Neural progenitor cell (in vitro differentiated cells): ENCODE measurements at places on chromosomes 2 and 18. TPM values are rescaled to one million over a fixed set of nuclear protein-coding genes. Genes with fewer than 3 reads are reported as not detected.

DNA sequence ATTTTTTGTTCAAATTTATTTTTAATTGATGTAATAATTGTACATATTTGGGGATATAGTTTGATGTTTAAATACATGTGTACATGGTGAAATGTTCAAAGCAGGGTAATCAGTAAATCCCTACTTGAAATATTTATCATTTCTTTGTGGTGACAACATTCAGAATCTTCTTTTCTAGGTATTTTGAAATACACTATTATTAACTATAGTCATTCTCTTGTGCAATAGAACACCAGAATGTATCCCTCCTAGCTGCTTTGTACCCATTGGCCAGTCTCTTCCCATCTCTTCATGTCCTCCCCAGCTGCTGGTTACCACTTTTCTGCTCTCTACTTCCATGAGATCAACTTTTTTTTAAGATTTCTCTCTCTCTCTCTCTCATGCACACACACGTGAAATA is 126.5 kb downstream of the ZNF407 start:
- no peaks in the 10 kb centered on the region for H3K4me1 ChIP-seq
- H3K4me3 ChIP-seq, result no peak overlapping the region
- no peaks in the 10 kb centered on the region for H3K36me3 ChIP-seq
- no peaks in the 10 kb centered on the region for H3K27me3 ChIP-seq

SLC25A12 gene
- 1.4 and 2.3 TPM in 2 replicates for total RNA-seq

LONRF2 gene
- total RNA-seq, result 0.34 and 0.37 TPM in 2 replicates

DNA sequence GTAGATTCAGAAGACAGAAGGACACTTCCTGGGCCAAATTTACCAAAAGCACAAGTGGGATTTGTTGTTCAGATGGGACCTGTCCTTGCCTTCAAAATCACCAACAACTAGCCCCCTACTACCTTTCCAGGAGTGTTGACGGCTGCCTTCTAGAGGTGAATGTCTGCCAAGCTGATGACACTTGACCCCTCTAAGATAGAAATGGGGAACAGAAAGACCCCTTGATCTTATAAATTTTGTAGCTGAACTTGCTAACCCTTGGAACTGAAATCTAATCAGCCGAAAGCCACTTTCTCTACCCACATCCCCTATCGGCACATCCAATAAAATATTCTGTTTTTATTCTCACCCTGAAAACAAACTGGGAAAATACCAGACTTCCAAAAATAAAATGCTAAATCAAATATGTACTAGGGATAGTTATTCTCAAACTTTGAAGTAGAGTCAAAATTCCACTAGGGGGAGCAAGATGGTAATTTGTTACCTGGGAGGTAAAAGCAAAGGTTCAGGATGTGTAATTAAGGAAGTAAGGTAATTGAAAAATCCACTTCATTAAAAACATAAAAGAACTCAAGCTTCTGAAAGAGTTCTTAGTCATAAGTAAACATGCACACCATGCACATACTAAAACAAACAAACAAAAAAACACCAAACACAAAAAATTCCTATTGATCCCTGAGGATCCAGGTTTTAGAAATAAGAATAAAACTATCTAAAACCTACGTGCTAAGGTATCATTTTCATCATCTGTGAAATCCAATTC is 119.2 kb downstream of the ANKRD44 start:
- no peak overlapping the region for H3K27ac ChIP-seq
- no peaks in the 10 kb centered on the region for H3K27me3 ChIP-seq
- peaks cover 12% of the 10 kb centered on the region for H3K4me1 ChIP-seq
- H3K36me3 ChIP-seq, result no peaks in the 10 kb centered on the region
- H3K4me3 ChIP-seq, result no peak overlapping the region
- peak; percentile 60 for DNase-seq

DNA sequence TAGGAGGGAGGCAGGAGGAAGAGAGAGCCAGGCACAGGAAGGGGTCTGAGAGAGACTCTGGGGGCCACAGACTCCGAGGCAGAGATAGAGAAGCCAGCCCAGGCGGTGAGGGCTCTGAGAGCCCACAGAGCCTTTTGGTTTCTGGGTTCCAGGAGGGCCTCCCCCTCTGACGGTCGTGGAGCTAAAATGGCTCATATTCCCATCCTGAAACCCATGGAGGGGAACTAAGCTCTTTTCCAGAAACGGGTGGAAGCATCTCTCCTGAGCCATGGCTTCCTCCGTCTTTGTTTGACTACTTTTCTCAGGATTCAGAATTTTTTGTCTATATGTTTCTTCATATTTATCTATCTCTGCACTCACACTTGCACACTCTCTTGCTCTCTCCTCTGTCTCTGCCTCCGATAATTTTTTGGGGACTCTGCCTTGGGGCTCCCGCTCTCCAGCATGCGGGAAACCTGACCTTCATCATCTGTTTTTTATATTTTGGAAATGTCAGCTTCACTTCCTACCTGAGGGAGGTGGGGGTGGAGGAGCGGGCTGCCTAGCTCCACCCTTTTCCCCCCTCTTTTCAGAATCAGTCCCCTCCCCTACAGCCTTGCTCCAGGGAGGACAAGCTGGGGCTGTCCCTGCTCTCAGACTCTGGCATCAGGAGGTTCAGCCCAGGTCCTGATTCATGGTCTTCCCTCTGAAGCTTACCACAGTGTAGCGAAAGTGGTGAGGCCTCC is 5.0 kb upstream of the PKDCC start:
- H3K4me1 ChIP-seq, result peaks cover 46% of the 10 kb centered on the region
- no peak overlapping the region for H3K4me3 ChIP-seq
- H3K36me3 ChIP-seq, result no peaks in the 10 kb centered on the region
- H3K27ac ChIP-seq, result no peak overlapping the region
- H3K27me3 ChIP-seq, result no peaks in the 10 kb centered on the region

DNA sequence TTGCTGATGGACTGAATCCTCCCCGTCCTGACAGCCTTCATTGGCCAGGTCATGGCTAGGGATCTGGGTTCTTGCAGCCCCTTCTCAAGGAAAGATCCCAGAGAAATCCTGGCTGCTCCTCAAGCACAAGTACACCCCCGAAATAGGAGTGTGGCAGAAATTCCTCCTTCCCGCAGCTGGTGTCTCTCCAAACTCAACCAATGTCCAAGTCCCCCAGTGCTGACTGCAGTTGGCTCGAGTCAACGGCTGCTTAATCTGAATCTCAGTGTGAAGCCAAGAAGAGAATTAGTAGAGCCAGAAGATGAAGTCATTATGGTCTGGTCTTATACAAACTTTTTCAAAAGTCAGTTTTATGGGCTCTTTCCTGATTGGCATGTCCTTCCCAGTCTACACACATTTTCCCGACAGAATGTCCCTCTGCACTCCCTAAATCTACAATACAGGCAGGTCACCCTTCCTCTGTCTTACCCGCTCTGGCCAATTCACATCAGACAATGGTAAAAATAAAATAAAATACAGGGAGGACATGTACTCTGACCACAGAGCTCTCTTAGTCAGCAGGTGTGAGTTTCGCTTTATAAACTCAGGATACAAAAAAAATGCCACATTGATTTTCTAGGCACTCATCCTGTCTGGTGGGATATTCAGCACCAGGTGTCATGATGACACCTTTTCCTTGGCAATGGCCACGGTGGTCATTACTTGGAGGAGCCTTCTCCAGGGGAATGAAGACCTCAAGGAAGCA is 76.9 kb upstream of the PAPOLG start:
- no peaks in the 10 kb centered on the region for H3K4me1 ChIP-seq
- no peaks in the 10 kb centered on the region for H3K27me3 ChIP-seq
- H3K4me3 ChIP-seq, result no peak overlapping the region
- no peak for DNase-seq

EMILIN2 gene
- 2.2 and 10.7 TPM in 2 replicates for total RNA-seq

DNA sequence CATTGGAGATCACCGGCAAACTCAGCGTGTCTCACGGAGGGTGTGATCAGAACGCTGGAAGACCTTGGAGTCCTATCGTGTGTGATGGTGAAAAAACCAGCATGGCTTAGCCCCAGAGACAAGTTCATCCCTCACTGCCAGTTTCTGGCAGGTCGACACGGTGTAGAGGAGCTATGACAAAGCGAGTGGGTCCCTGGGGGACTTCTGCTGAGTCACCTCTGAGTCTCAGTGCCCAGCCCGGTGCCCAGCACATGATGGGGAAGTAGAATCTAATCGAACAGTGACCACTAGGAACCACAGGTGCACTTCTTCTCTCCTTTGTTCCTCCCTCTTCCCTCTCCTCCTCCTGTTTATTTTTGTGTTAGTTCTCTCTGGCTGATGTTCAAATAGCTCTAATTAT is 45.9 kb upstream of the KCNF1 start:
- no peaks in the 10 kb centered on the region for H3K27me3 ChIP-seq
- H3K4me1 ChIP-seq, result peaks cover 6% of the 10 kb centered on the region
- DNase-seq, result no peak
- H3K27ac ChIP-seq, result no peak overlapping the region
- H3K4me3 ChIP-seq, result no peak overlapping the region

MATN3 gene
- total RNA-seq, result 0.45 and 1.7 TPM in 2 replicates

DSG1 gene
- total RNA-seq, result not detected in 2 replicates

DNA sequence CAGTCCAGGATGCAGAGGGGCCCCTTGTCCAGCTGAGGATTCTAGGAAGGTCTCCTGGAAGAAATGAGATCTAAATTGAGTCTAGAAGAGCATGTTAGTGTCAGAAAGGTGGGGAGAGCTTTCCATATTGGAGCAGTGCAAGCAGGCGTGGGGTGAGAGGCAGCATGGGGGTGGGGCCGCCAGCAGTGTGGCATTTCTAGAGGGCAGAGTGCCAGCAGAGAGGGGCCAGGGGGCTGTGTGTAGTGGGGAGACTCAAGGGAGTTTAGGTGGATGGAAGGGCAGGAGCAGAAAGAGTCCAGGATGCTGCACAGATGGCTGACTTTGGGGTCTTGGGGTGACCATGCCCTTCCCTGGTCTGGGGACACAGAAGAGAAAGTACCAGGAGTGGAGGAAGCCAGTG is 2.1 kb downstream of the VIL1 start:
- no peaks in the 10 kb centered on the region for H3K36me3 ChIP-seq
- H3K4me1 ChIP-seq, result no peaks in the 10 kb centered on the region
- H3K4me3 ChIP-seq, result no peak overlapping the region
- DNase-seq, result no peak
- H3K27me3 ChIP-seq, result no peaks in the 10 kb centered on the region
- H3K27ac ChIP-seq, result no peak overlapping the region

DNA sequence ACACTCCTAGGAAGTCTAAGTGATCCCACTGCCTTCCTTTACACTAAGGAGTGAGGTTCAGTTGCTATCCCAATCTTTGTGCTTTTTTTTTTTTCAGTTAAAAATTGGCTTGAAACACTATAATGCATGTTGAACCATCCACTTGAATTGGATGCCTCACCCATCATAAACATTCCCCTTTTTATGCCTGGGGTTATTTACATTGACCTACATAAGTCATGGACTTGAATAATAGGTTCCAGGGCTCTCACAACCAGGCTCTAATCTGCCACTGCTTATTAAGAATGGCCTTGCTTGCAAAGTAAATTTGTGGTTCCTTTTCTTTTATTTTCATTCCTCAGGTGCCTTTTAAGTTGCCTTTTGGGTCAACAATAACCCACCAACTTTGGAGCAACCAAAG is 236.1 kb upstream of the MEIS1 start:
- H3K27me3 ChIP-seq, result no peaks in the 10 kb centered on the region
- H3K27ac ChIP-seq, result no peak overlapping the region
- H3K4me3 ChIP-seq, result no peak overlapping the region
- H3K36me3 ChIP-seq, result no peaks in the 10 kb centered on the region
- H3K4me1 ChIP-seq, result no peaks in the 10 kb centered on the region

DNA sequence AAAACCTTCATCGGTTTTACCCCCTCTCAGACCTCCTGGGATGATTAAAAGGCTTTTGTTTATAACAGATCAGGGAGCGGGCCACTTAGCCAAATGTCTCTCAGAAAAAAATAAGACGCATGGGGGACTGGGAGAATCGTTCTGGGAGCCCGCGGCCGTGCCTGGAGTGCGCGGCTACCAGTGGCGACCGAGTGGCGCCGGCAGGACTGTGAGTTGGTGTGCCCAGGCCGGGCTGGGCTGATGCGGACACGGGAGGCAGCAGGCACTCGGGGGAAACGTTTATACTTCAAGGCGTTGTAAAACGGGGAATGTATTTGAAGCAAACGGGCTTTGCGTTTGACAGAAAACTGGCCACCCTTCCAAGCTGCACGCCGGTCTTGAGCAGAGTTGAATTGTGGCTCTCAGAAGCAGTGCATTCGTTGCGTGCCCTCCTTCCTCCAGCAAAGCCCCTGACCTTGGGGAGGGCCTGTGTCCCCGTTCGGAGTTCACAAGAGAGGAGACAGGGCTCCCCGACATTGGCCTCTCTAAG is 4.7 kb upstream of the HOXD10 start:
- no peak for DNase-seq
- no peaks in the 10 kb centered on the region for H3K4me1 ChIP-seq
- H3K36me3 ChIP-seq, result no peaks in the 10 kb centered on the region

- no peaks in the 10 kb centered on the region for H3K27me3 ChIP-seq
- peaks cover 57% of the 10 kb centered on the region for H3K4me1 ChIP-seq
- peak overlapping the region; percentile 71 for H3K27ac ChIP-seq
- DNase-seq, result no peak
- no peak overlapping the region for H3K4me3 ChIP-seq
Observed at GRCh38 chr18:28045880-28046279, 131.1 kb downstream of the CDH2 start.

GRCh38 chr2:213689585-213689984 is 405.3 kb downstream of the SPAG16 start:
- H3K4me3 ChIP-seq, result no peak overlapping the region
- H3K27me3 ChIP-seq, result no peaks in the 10 kb centered on the region
- no peak for DNase-seq
- H3K4me1 ChIP-seq, result peaks cover 5% of the 10 kb centered on the region

- DNase-seq, result no peak
- no peak within 1 kb of the TSS for H3K27ac ChIP-seq
- H3K4me1 ChIP-seq, result no peaks in the 10 kb centered on the region
- H3K27me3 ChIP-seq, result peaks cover 41% of the 10 kb centered on the region
- no peaks in the 10 kb centered on the region for H3K36me3 ChIP-seq
- peak within 1 kb of the TSS; percentile 49 for H3K4me3 ChIP-seq
Observed at GRCh38 chr2:132416723-132417395, at the start of gene GPR39. Gene GPR39, plus strand, starts transcription at chr2:132416805.

TLX2 gene
- total RNA-seq, result not detected in 2 replicates

DNA sequence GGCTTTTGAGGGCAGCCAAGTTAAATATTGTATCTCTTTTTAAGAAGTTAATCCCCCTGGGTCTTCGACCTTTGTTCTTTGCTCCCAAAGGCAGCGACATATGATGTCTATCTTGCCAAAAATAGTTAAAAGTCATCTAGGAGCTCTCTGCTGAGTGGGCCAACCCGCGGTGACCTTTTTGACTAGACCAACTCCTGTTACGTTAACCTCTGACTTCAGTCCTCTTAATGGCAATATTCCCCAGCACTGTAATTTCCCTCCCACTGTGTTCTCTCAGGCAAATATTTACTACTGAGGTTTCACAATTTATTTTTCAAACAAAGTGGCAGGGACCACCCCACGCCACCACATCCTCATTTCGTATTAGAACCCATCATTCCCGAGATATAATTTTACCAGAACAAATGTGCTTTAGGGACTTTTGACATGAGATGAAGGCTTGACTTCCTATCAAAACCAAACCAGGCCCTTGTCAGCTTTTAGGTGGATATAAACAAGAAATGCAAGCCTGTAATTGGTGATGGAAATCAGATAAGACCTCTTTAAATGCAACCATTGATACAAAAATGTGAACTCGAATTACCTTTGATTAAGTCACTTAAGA is 764.7 kb downstream of the SATB2 start:
- no peaks in the 10 kb centered on the region for H3K27me3 ChIP-seq
- H3K27ac ChIP-seq, result no peak overlapping the region
- H3K4me3 ChIP-seq, result no peak overlapping the region
- H3K4me1 ChIP-seq, result no peaks in the 10 kb centered on the region

GRCh38 chr2:189486237-189486770 is 45.0 kb downstream of the WDR75 start:
- DNase-seq, result no peak
- H3K4me3 ChIP-seq, result no peak overlapping the region
- H3K4me1 ChIP-seq, result no peaks in the 10 kb centered on the region
- H3K27ac ChIP-seq, result no peak overlapping the region
- H3K27me3 ChIP-seq, result no peaks in the 10 kb centered on the region
- no peaks in the 10 kb centered on the region for H3K36me3 ChIP-seq
